Activated gamma-delta T cell treated with Interleukin-2 at 50 U/mL for 16 hours (primary cell): ENCODE measurements at places on chromosomes 3 and 15.

- no peak for DNase-seq
Measured at GRCh38 chr3:29642393-29643033, 361.6 kb downstream of the RBMS3 start.

- no peak for DNase-seq
Measured at GRCh38 chr3:62127116-62127515, 246.2 kb downstream of the FEZF2 start.

DNA sequence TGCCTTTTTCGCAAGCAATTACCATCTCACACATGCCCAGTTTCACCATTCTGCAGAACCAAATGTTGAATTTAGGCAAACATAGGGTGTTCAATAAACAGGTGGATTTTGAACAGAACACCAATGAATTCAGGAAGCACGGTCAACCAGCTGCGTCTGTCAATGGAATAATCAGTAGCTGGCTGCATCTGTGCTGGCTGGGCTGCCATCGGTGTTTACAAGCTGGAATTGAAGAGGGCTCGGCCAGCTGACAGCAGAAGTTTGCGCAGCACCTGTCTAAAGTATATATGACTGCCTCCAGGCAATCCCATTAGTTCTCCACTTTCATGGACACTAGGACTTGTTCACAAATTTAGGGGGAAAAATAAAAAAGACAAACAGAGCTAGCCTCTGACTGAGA is 996.4 kb upstream of the CFAP20DC start:
- no peak for DNase-seq

- no peak for DNase-seq
Measured at GRCh38 chr3:180881065-180881801, 31.2 kb upstream of the FXR1 start.

DNA sequence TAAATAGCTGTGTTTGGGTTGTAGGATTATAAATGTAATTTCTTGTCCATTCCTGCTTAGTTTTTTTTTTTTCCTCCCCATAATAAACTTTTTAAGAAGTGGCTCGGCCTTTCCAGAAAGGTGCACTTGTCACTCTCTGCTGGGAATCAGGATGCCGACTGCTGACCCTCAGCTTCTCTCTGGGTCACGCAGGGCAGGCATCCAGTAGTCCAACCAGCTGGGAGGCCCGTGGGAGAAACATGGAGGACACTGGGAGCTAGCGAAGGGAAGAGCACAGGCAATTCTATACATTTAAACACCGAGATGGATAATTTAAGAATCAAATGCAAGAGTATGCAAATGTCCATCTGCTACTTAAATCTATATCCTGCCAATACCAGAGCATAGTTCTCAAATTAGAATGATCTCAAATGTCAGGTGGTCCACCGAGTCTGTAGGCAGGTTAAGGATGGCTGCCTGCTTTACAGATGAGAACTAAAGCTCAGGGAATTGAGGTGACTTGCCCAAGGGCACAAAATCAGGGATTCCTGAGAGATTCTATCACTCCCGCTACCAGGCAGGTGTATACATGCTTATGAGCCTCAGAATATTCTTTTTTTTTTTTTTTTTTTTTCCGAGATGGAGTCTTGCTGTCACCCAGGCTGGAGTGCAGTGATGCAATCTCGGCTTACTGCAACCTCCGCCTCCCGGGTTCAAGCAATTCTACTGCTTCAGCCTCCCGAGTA is 64.5 kb downstream of the DAPK2 start:
- no peak for DNase-seq

DNA sequence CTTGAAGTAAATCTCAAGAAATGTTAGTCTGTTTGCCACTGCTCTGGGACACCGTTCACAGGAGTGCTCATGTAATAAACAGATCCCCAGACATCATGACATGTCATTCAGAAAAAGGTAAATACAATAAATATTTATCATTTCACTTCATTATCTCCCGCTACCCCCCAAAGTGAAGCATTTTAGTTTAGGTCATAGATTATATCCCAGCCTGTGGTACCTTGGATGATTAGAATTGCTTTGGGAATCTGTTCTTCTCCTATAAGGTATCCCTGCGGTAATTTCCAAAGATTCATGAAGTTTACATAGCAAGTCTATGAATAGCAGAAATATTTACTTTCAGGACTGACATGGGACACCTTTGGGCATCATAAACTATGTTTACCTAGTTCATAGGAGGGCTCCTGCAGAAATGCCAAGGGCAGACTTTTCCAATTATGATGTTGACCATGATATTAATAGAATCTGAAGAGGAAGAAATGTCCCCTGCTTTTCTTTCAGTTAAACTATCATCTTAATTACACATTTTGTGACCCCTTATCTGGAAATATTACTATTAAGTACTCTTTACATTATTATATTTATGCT is 268.0 kb downstream of the NAALADL2 start:
- DNase-seq: no peak

DNA sequence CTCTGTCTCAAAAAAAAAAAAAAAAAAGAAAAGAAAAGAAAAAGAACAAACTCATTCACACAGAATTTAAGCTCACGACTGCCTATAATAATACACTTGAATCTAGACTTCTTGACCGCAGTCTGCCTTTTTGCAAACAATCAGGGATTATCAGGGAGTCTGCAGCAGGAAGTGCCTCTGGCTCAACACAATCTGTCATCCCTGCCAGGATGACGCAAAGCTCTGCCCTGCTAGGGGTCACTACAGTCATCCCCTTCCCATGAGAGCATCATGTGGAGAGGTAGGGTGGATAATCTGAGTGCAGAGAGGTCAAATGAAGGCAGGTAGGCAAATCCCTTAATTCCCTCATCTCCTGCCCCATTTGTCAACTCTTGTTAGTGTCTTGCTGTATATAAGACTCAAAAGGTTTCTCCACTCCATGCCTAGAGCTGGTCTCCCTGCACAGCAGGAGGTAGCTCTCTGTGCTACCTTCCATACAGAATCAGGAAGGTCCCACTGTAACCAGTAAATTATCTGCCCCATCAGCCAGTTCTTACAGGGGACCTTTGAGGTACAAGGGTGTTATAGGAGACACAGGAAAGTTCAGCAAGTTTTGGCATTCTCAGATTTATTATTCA is 4.2 kb downstream of the UBAP1L start:
- no peak for DNase-seq

- DNase-seq: no peak
Measured at GRCh38 chr3:52288674-52289073, 1.0 kb downstream of the GLYCTK start.

- no peak for DNase-seq
Measured at GRCh38 chr3:123159926-123160635, 41.7 kb upstream of the SEC22A start.

- no peak for DNase-seq
Measured at GRCh38 chr3:107919239-107919638, 171.6 kb downstream of the CD47 start.

- no peak for DNase-seq
Measured at GRCh38 chr3:16860234-16860633, 24.5 kb upstream of the PLCL2 start.

GRCh38 chr3:49295489-49296058 is 18.5 kb upstream of the C3orf62 start:
- peak; percentile 11 for DNase-seq

- DNase-seq: no peak
Measured at GRCh38 chr15:67025719-67026609, 39.4 kb upstream of the SMAD3 start.

- DNase-seq: peak; percentile 40
Measured at GRCh38 chr3:53709860-53710674, 136.2 kb downstream of the CHDH start.

GRCh38 chr15:75053748-75054125 is 30.3 kb downstream of the PPCDC start:
- DNase-seq: no peak

DNA sequence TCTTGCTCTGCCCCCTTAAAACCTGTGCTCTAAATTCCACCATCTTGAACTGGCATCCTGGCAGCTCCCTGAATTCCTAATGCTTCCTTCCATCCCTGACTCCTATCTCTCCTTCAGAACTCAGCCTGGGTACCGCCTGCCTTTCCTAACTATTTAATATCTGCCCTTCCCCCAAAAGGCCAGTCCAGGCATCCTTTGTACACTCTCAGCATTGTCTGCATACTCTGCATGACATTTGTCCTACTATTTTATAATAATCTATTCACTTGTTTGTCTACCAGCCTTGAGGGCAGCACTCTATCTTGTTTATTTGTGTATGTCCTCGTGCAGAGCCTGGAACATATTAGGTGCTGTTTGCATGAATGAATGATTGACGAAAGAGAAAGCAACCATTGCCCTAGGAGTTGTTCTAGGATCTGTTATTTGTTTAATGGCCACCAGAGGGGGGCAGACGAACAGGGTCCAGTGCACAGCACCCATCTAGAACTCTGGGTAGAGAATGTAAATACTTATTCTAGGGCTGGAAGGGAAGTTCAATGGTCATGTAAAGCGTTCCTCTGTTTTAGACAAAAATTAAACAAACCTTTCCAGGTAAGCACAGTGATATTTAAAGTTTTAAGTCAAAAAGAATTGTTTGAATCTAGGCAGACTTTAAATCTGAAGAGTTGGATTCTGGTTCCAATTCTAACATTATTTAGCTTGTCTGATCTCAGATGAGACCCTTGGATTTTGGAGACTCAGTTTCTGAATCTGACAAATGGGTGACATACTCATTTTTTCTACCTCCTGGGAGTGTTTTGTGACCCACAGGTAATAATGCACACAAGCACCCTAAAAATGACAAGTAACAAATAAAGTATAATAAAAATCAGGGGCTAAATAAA is 125.8 kb upstream of the GALNT15 start:
- peak; percentile 30 for DNase-seq

DNA sequence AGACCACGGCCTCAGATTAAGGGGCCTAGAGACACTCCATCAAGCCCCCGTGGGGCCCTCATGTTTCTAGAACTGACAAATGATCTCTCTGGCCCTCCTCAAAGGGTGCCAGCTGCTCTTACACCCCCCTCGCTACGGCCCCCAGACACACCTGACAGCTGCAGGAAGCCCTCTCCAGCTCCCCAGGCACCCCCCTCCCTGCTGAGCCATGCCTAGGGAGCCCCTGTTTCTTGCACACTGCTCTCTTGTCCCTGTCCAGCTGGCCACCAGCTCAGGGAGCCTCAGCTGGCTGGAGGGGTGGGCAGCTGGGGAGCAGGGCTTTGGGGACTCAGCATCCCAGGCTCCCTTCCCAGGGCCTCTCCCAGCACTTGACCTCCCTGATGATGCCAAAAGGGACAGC is 14.8 kb downstream of the TNK2 start:
- no peak for DNase-seq

DNA sequence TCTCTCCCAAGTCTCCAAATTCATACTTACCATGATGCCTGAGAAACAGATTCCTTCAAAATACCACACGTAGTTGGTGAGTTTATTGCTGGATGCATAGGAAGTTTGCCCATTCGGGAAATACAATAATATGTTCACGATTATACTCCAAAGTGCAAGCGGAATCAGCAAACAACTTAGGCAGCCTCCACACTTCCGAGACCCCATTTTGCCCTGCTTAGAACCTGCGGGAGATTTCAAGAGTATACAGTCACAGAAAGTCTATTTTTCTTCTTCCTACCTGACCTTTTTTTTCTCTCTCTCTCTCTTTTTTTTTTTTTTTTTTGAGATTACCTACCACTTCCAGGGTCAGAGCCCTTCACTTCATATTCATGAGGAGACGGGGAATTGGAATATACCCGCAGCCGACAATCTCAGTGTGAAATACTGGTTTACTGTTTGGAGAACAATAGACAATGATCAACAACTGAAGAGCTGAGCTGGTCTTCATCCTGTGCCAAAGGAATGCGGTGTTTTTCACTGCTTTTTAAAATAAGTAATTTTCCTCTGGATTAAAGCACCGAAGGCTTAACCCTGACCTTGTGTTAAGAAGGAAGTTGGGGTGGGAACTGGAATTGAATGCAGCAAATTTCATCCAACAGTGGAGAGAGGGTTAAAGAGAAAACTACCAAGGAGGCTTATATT is at the start of gene TM4SF18:
TM4SF18 (minus strand) TSS at position 461 of the 684 bp plus-strand sequence; CDS start at position 207, 254 bp downstream.
- DNase-seq: no peak

- no peak for DNase-seq
Measured at GRCh38 chr3:71998995-71999673, 214.2 kb upstream of the PROK2 start.

GRCh38 chr15:69394556-69395282 is 19.4 kb upstream of the KIF23 start:
- DNase-seq: peak; percentile 83

GRCh38 chr15:66484539-66485112 is 12.9 kb downstream of the SNAPC5 start:
- no peak for DNase-seq

DNA sequence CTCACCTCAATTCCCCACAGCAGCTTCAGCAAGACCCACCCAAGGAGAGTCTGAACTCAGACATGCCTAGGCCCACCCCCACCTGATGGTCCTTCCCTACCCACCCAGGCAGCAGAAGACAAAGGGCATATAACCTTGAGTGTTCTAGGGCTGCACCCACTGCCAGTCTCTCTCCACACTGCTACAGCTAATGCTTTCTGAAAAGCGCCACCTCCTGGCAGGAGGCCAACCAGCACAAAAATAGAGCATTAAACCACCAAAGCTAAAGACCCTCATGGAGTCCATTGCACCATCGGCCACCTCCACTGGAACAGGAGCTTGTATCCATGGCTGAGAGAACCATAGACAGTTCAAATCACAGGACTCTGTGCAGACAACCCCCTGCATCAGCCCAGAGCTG is 11.3 kb upstream of the RPL39L start:
- DNase-seq: peak; percentile 65
